ENCODE measurements at places on chromosomes 6 and 20.

- ATAC-seq = no peak
These were observed 29.4 kb downstream of the BMP7 start for GRCh38 chr20:57236813-57237584.

GRCh38 chr20:4919047-4919704 is 82.1 kb downstream of the SLC23A2 start:
- no peak for ATAC-seq

DNA sequence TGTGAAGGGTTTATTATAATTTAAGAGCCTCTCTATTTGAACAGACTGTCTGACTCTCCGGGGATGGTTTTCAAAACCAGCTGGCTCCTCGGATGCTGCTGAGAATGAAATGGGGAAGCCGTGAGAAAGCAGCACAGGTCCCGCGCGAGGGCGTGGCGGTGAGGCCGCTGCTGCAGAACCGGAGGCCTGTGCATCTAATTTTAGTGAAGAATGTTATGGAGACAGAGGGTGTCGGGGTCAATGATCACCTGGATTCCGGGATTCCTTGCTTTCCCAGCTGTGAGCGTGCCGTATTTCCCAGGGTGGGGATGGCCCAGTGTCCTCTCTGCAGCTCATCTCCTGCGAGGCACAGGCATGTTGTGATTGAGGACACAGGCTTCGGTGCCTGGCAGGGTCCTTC is 348.0 kb downstream of the CDH4 start:
- no peak for ATAC-seq

DNA sequence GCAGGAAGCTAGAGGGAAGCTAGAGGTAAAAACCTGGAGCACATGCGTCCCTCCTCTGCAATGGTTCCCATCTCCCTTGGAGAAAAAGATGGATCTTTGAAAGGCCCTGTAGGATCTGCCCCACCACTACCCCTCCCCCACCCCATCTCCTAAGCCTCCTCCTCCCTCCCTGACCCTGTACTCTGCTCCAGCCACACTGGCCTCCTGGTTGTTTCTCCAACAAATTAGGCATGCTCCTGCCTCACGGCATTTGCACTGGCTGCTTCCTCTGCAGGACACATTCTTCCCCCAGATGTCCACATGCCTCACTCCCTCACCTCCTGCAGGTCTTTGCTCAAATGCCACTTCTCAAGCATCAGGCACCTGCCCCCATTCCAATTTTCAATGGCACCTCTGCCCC is 45.5 kb downstream of the UBE2V1 start:
- no peak for ATAC-seq

DNA sequence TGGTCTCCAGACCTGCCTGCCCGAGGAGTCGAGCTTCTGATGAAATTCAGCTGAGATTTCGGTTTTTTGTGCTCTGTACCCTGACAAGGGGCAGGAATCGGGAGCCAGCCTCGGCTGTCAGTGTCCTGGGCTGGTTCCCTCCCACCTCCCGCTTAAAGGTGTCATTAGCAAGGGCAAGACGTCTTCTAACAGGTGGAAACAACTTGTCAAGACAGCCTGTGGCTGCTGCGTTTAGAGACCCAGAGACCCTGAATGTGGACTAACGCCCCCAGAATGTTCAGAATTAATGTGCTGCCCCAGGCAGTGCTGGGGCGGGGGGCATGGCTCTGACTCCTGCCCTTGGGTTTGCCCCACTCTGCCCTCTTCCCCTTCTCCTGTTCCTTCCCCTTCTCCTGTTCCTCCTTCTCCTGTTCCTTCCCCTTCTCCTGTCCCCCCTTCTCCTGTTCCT is 69.7 kb downstream of the PHACTR3 start:
- no peak for ATAC-seq

GRCh38 chr6:105522626-105523322 is 119.9 kb upstream of the PREP start:
- ATAC-seq = peak; percentile 44

GRCh38 chr6:127570739-127571389 is 6.1 kb upstream of the C6orf58 start:
- ATAC-seq = peak; percentile 53

- ATAC-seq = no peak
These were observed 597.9 kb downstream of the COL12A1 start for GRCh38 chr6:74607934-74608333.

GRCh38 chr6:101550451-101550850 is 156.9 kb downstream of the GRIK2 start:
- ATAC-seq = no peak

- no peak for ATAC-seq
These were observed 178.8 kb upstream of the PRDM1 start for GRCh38 chr6:105907301-105907700.

- peak; percentile 25 for ATAC-seq
These were observed 44.7 kb downstream of the TNFAIP3 start for GRCh38 chr6:137911675-137912191.

GRCh38 chr6:145214570-145214969 is 520.8 kb downstream of the EPM2A start:
- no peak for ATAC-seq

GRCh38 chr6:40341726-40342125 is 245.4 kb downstream of the LRFN2 start:
- no peak for ATAC-seq

DNA sequence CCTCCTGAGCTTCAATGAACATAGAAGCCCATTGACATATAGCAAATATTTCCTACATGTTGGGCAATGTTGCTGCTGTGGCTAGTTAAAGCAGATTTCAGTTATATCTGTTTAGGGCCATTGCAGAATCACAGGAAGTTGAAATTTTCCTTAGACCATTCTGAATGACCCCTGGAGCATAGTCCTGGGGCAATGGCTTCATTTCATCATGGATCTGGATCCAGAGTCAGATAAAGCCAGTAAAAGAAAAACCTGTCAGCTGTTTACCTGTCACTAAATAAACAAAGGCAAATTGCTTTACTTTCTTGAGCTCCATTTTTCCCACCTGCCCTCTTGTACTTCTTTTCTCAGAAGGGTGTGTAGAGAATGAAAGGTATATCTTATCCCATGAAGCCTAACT is 494.0 kb upstream of the MAP3K7 start:
- ATAC-seq = no peak

DNA sequence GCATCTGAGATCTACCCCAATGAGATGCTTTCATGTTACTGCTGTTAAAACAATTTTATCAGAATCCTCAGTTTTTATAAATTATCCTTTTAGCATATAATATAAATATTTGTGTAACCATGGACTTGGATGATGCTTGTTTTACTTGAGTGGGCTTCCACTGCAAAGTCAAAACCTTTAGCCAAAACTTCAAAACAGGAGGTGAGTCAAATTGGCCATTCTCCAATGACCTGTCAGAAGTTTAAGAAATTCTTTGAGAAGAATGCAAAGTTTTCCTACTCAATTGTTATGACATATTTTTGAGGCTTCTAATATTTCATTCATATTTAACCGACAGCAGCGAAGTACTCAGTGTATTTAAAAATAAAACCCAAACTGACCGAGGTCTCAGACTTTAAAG is 507.9 kb downstream of the EYS start:
- no peak for ATAC-seq

DNA sequence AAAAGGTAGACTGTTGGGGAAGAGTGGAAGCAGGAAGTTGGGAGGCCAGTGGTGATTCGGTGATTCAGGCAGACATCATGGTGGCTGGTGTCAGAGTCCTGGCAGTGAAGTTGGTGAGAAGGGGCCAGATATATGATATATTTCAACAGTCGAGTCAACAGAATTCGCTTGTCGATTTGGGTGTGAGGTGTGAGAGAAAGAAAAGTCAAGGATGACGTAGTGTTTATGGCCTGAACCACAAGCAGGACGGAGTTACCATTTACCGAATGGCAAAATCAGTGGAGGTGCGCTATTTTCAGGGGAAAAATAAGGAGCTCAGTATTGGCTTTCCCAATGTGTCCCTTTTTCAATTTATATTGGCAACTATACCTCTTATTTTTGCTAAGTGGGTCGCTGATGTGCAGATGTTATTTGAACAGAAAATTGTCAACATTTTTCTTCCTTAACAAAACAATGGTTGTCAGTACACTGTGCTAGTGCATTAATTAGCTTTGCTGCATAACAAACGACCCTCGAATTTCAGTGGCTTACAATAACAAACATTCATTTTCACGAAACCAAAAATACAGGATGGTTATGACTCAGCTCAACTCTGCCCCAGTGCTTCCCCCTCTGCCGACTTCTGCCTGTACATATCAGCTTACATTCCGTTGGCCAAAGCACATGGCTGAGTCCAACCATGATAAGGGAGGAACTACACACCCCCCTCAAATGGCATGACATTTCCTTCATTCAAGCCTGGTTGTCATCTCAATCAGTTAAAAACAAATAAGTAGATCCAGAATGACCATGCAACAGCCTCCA is 255.0 kb upstream of the ZFP64 start:
- ATAC-seq = no peak

DNA sequence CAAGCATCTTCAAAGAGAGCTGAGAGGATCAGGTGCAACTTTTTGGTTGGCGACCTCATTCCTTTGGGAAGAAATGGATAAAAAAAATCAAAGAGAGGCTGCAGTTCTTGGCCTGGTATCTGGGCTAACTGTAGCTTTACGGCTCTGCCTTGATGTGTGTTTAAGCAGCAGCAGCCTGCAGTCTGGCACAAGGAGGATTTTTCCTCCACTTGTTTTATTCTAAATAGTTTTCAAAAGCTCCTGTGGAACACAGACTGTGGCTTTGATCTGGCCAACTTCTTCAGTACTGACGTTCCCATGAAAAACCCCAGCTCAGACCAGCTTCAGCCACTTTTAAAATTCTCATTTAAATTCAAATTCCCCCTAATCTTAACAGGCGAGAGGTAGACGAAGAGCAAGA is 137.3 kb downstream of the HDGFL1 start:
- no peak for ATAC-seq

- no peak for ATAC-seq
These were observed 63.0 kb downstream of the PTPN1 start for GRCh38 chr20:50572938-50573777.

DNA sequence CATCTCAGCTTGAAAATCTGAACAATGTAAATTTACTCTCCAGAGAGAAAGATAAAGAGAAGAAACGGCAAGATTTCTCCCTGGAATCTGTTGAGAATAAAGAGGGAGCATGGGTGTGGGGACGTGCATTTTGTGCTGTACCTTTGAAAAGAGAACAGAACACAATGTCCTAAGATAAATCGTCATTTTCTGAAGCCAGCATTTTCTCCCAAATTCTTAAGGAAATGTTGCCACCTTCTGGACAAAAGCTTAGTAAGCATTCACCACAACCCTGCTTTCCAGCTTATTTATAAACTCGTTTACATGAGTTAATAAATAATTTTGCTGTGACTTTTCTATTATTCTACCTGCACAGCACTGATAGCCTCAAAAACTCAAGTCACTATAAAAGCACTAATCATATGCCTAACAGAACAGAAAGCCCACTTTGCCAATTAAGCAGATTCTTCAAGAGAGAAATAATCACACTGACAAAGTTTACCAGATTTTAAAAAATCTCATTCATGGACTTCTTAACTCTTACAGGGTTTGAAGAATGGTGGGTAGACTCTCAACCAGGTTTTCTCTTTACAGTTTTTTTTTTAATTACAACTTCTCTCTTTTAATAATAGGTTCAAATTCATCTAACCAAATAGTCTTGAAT is 155.8 kb downstream of the MBOAT1 start:
- no peak for ATAC-seq

- ATAC-seq = peak; percentile 45
These were observed 51.9 kb downstream of the L3MBTL3 start for GRCh38 chr6:130070326-130070725.

- no peak for ATAC-seq
These were observed 72.6 kb upstream of the DUSP22 start for GRCh38 chr6:219641-220198.

GRCh38 chr20:56629464-56630085 is 469 bp downstream of the TFAP2C start:
- ATAC-seq = no peak

DNA sequence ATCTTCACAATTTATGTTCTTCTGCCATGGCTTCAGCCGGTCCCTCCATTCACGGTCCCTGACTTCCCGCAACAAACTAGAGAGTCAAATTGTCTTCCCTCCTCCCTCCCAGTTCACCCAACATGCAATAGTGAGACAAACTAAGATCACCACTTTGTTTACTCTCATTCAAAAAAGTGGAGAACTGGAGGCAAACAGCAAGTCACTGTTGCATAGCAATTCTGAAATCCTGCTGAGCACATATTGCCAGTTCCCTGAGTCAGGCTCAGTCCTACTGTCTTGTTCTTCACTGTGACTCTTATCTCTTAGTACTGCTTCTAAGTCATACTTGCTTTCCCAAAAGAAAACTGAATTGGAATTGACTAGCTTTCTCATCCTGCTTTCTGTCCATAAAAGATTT is 287.2 kb upstream of the SASH1 start:
- ATAC-seq = no peak

GRCh38 chr20:44660581-44660980 is 9.1 kb upstream of the ADA start:
- no peak for ATAC-seq

GRCh38 chr20:53750827-53751619 is 157.4 kb upstream of the ZNF217 start:
- peak; percentile 72 for ATAC-seq

DNA sequence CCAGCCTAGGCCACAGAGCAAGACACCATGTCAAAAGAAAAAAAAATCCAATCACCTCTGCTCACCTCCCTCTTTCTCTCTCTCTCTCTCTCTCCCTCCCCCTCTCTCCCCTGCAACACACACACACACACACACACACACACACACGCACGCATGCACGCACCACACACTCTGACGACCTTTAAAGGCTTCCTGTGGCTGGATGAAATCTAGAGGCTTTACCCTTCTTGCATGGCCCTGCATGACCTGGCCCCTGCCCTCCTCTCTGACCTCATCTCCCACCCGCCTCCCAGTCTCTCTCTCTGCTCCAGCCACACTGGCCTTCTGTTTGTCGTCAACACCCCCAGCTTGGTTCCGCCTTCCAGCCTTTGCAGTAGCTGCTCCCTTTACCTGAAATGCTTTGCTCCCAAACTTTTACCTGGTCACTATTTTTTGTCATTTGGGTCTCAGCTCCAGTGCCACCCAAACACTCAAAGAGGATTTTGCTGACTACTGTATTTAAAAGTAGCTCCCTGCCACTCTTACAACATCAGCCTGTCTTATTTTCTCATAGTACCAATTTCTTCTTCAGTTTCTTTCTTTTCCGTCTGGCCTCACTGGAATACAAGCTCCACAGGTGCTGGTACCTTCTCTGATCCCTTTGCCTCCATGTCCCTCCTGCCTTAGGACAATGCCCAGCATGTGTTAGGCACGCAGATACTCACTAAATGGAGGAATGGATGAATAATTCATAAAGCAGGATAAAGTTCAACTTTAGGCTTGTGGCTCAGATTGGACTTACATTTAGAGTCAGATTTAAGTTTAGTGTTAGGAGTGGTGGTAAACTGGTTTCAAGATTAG is 4.3 kb upstream of the LTA start:
- ATAC-seq = no peak

- ATAC-seq = no peak
These were observed 32.5 kb upstream of the DLGAP4 start for GRCh38 chr20:36273414-36274180.
